ENCODE measurements at places on chromosomes 4 and X.

DNA sequence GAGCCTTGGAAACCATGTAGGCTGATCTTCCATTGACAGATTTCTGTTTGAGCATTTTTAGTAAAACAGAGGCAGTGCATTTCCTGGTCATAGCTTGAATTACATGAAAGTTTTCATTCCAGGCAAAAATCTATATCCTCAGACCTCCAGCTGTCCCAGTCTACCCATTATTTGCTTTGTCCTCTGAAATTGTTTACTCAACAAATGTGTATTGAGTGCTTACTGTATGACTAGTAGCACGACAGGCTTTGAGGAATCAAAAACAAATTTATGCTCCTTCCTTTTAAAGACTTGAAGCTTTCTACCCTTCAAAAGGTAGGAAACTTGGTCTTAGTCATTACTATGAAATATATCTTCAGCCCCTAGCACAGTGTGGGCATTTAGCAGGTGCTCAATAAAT lies 307.9 kb upstream of the IGFBP7 start:
- no peak for ATAC-seq

- ATAC-seq, result no peak
These were observed 1.9 kb downstream of the GK start for GRCh38 chrX:30654989-30655607.

DNA sequence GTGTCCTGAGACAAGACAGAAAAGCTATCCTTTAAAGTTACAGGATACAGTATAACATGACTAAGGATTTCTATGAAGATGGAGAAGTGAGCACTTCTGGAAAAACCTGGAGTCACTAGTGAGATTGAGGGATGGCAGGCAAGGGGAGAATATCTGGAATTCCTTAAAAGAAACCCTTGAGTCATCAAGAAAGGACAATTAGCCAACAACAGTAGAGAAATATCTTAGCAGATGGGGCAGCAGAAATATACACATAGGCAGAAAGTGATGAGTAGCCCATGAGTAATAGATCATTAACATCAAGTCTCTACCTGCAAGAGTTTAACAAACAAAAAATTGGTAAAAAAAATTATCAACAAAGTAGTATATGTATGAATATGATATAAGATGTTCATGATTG lies 858.8 kb upstream of the FRG1 start:
- ATAC-seq, result no peak

GRCh38 chr4:168501407-168501806 lies 4.6 kb downstream of the PALLD start:
- ATAC-seq, result no peak

DNA sequence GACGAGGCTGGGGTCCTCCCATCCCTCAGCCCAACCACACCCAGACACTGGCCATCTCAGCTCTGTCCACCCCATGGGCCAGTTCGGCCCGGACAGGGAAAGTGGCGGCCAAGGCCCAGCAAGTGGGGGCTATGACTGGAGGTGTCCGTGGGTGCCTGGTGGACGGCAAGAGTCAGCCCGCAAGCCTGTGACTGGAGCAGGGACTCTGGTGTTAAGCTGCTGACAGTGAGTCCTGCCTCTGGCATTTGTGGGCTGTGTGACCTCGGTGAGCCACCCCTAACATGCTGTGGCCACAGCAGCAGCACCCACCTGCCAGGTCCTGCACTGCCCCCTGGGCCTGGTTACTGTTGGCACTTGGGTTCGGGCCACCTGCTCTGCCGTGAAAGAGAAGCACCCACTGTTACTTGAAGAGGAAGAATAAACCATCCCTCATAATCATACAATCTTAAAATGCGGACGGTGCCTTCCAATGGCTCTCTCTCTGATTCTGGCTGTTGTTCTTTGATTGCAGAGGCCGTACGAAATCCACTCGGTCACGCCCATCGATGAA lies 252.0 kb downstream of the EVC2 start:
- ATAC-seq, result no peak

DNA sequence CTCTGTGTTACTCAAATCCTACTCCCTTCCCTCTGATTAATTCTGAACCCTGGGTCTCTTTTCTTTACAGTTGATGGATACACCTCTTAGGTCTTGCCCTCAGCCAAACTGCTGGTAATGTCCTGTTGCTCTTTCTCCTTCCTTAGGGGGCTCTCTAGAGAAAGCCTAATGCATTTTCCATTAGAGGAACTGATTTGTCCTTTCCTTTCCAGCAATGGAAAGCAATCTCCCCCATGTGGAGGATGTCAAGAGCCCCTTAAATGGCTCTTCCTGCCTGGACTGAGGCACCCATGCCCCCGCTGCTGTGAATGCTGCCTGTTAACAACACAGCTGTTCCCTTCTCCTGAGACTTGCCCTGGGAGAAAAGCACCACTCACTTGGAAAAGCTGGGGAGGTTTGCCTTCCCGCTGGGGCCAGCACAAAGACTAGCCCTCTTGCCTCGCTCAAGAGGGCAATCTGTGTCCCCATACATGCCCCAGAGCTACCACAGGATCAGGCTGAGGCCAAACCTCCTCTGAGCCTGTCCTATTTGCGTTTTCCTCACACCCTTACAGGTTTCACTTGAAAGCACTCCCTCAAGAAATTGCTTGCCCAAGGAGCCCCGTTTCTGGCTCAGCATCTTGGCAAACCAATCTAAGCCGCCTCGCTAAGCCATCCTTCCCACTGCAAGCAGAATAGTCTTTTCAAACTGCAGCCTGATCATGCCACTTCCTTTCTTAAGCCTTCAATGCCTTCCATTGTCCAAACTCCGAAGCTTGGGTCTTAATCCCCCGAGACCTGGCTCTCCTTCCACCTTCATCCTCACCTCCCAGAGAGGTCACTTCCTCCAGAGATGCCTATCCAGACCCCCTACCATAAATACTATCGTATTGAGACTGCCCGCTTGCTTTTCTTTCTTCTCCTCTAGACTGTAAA lies 23.2 kb upstream of the SMIM20 start:
- no peak for ATAC-seq

DNA sequence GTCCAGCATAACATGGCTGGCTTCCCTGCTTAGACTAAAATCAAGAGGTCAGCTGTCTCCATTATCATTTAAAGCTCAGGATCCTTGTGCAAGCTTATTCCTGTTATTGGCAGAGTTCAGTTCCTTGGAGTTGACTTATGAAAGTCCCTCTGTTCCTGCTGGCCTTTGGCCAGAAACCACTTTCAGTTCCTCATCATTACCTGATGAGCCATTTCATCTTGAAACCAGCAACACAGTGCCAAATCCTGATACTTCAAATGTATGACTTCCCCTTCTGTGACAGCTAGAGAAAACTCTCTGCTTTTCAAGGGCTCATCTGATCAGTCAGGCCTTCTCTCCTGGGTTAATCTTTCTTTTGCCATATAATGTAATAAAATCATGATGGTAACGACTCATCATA lies 110.6 kb upstream of the FSTL5 start:
- no peak for ATAC-seq

DNA sequence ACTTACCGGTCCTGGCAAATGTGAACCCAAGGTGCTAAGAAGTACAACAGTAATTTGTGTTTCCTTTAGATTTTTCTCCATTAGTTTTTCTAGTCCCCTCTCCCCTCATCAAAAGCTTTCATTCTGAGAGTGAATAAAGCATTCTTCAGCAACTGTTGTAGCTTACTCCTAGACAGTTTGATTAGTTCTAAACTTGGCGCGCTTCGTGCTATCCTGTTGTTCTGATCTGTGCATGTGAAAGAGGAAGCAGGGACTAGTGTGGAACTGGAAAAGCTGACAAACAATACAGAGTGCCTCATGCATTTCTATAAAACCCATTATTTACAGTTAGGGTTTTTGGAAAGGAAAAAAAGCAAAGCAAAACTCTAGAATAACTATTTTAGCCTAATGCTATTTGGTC lies 556.9 kb upstream of the SLIT2 start:
- no peak for ATAC-seq

DNA sequence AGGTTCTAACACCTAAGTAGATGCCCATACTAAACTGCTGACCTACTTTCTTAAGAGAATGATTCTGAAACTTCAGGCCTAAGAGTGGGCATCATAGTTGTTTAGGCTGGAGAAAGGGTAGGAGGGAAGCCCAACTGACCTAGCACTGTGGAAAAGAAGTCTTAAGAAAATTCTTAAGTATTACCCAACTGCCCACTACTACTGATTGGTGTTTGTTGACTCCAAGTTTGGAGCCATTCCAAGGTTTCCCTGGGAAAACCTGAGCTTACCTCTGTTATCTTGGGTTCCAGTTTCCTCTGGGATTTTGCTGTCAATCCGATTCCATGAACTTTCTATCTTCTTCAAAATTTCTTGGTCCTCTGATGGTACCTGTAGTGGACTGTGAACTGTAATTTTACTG lies 23.9 kb downstream of the ANKRD17 start:
- no peak for ATAC-seq

- no peak for ATAC-seq
These were observed 28.2 kb downstream of the ODAPH start for GRCh38 chr4:75584067-75584466.

DNA sequence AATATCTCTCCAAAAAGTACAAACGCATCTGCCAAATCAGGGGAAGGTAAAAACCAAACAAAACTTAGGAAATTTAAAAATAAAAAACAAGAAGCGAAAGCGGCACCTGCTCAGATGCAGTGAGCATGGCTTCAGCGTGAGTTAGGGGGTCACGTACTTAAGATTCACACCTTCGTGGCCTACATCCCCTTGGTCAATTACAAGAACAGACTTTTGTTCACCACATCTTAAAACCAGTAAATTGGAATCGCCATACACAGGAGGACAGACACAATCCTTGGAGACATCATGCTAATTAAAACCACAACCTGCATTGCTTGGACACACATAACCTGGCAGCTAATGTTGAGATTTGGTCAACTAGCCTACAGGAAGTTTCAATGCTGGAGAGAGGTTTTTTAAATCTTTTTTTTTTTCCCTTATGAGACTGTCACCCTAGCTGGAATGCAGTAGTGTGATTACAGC lies 12.5 kb upstream of the SEL1L3 start:
- no peak for ATAC-seq

DNA sequence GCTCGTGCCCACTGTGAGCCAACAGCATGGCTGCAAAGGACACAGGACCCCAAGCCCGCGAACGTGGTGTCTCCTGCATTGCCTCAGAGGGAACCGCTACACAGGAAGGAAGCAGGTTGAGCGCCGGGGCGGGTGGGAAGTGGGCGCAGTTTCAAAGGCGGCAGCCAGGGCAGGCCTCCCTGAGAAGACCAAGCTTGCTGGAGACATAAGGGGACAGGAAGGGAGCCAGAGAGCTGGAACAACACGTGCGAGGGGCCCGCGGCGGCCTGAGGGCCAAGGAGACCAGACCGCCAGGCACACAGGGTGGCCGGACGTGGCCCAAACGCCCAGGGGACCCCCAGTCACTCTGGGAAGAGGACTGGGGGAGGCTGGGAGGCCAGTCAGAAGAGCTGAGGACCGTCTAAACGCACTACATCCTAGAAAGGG lies 32.0 kb downstream of the CTBP1 start:
- ATAC-seq, result no peak

- ATAC-seq, result no peak
These were observed 740.7 kb upstream of the SLIT2 start for GRCh38 chr4:19510993-19511392.

- no peak for ATAC-seq
These were observed 6.3 kb downstream of the PRAF2 start for GRCh38 chrX:49067285-49068120.

GRCh38 chrX:39402158-39402557 lies 600.9 kb downstream of the MID1IP1 start:
- no peak for ATAC-seq

GRCh38 chr4:163331629-163332376 lies 593 bp downstream of the NPY1R start:
- peak; percentile 72 for ATAC-seq

DNA sequence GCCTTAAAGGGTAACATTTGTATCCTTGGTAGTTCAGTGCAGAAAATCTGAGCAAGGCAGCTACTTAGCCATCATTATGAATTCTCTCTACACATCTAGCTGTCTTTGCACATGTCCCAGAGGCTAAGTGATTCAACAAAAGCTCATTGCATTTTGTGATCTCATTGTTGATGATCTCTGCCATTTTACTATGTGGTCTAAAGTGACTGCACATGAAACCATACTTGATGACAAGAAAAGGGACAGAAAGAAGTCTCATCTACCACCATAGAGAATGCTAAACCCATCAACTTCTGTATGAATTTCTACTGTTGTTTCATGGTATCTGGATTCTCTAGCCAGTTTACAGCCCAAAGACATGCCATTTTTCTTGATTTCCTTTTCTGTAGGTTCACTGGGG lies 5.9 kb upstream of the PGK1 start:
- no peak for ATAC-seq

DNA sequence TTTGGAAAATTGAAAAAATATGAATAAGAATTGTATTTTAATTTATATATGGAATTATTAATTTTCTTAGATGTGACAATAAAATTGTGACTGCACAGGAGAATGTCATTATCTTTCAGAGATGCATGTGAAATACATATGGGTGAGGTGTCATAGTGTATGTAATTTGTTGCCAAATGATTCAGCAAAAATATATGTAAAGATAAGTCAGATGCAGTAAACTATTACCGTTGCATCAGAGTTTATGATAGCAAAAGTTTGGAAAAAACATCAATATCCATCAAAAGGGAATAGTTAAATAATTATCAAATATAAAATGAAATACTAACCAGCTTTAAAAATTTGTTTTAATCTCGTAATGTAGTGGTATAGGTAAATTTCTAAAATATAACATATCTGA lies 10.4 kb upstream of the SLC7A11 start:
- no peak for ATAC-seq

- no peak for ATAC-seq
These were observed 152.1 kb downstream of the ADGRA3 start for GRCh38 chr4:22363787-22364186.

DNA sequence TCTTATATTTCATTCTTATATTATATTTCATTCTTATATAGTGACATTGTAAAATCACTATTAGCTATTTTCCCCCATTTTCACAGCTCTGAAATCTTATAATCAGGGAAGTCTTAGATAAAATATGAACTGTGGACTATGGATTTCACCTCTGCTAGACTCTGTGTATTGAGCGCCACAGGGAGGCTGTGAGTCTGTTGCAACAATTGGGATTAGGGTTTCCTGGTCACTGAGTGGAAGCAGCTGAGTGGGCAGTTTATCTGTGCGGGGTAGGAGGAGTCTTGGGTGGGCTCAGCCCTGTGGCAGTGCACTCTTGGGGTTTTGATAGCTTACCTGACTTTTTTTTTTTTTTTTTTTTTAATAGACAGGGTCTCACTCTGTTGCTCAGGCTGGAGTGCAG lies 249.5 kb downstream of the PTTG2 start:
- ATAC-seq, result no peak

GRCh38 chr4:8200302-8200975 lies 1.3 kb downstream of the SH3TC1 start:
- no peak for ATAC-seq

- ATAC-seq, result no peak
These were observed 870.2 kb downstream of the C4orf33 start for GRCh38 chr4:129966175-129966574.

- ATAC-seq, result no peak
These were observed 184.4 kb downstream of the GABRB1 start for GRCh38 chr4:47215759-47216158.

GRCh38 chr4:55018521-55018920 lies 106.9 kb downstream of the KDR start:
- no peak for ATAC-seq

DNA sequence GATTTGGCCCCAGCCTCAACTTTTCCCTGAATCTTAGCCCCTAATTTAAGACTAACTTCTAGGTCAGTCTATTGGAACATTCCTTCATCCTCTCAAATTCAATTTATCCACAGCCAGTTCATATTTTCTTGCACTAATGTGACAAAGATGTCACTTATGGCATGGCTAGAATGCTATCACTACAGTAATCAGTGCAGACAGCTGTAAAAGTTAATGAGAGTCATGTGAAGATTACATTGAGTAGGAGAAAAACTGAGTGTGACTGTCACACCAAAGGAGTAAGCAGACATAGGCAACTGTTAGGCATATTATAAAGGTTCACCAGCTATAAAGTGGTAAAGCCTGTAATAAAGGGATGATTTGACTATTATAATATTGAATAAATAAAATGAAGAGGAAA lies 42.6 kb downstream of the GABRG1 start:
- no peak for ATAC-seq

All from SK-N-SH treated with all-trans-retinoic acid at 6 μM for 48 hours (cell line).